ENCODE measurements at places on chromosomes 4 and X.

DNA sequence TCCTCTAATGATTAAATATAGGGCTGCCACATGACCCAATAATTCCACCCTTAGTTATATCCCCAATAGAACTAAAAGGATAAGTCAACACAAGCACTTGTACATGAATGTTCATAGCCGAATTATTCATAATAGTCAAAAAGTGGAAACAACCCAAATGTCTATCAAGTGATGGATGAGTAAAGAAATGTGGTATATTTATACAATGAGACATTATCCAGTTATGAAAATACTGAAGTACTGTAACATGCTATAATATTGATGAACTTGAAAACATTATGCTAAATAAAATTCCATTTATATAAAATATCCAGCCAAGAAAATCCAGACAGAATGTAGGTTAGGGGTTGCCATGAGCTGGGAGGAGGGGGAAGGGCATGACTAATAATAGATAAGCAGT is 436.7 kb upstream of the AADAT start:
- no peak for DNase-seq

DNA sequence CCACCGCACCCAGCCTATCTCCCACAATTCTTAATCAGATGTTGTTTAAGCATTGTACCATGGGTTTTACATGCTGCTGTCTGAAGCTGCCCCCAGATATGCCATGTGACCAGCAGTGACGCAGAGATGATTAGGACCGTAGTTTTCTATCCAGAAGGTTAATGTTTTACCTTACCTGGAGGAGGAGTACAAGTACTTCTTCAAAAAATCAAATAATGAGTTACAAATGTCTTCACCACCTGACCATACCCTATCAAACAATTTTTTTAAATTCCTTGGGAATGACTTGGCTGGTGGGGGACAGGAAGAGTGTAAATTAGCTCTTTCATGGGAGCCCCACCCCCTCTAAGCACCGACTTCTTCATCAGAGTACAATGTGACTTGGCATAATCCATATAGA is 16.2 kb upstream of the SGMS2 start:
- DNase-seq: no peak

GRCh38 chr4:52891743-52892142 is 29.6 kb downstream of the RASL11B start:
- DNase-seq: no peak

DNA sequence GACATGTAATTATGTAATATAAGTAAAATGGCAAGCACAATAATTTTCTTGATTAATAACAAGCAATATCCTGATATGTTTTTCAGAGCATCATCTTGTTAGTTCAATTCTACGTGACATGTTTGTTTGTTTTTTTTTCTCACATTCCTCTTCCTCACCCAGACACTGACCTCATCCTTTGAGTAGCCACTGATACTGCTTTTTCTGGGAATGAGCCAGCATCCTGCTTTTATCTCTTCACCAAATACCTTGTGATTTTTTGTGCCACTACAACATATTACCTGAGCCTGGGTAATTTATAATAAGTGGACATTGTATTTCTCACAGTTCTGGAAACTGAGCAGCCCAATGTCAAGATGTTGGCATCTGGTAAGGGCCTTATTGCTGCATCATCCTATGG is 484.0 kb downstream of the NAF1 start:
- DNase-seq: no peak

DNA sequence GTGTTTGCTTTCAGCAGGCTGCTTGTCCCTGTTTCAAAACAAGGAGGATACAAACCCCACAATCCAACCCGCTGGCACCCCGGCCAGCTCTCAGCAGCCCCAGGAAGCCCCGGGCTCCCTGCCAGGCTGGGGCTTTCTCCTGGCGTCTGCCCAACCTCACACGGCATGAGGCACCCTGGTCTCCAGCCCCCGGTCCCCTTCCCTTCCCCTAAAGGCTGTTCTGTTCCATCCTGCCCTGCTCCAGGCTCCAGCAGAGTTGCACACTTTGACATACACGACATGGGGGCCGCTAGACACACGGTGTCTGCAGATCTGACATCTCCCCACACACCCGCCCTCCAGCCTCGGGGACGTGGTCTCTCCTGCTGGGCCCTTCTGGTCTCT is 107.7 kb upstream of the ADRA2C start:
- DNase-seq: no peak

DNA sequence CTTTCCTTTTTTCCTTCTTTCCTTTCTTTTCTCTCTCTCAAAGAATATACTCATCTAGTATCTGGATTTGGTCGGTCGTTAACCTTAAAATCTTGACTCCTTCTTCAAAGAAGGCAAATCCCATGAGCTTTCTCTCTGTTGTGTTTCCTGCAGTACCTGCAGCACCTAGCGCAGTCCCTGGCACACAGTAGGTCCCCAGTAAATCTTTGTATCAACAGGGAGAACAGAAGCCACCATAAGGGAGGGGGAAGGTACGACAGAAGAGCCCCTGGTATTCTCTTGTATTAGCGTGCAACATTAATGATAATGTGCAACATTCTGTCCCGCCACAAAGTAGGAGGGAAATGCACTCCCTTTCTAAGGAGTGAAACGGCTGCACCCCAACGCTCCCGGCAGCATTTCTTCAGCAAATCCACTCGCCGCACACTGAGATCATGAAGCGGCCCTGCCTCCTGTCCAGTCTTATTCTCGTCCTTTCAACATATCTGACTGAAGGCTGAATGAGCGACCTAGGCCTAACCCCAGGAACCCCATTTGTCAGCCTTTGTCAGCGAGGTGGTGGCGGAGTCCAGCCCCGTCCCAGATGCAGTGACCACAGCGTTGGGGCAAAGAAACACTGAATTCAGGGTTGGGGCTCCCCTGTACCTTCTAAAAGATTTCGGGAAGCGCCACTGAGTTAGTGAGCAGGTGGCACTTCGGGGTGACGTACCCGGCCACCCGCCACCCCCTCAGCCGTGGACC is 133.7 kb downstream of the AMELX start:
- no peak for DNase-seq

- DNase-seq: no peak
Observed at GRCh38 chr4:185201977-185202962, 1.5 kb downstream of the CFAP97 start.

DNA sequence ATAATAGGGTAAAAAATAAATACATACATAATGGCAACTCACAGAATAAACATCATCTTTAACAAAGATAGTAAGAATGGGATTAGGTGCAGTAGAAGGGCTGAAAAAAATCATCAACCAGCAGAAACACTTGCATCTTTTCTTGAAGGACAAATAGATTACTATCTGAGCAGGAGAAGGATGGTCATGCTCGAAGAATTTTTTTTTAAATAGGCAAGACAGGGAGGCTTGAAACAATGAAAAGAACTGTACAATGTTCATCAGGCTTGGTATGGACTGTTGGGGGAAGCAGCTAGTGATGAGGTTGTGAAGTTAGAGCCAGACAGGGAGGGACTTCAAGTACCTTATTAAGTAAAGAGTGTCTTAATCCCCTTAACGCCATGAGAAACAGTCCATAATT is 167.4 kb upstream of the LDB2 start:
- DNase-seq: no peak

GRCh38 chrX:97968376-97969163 is 1084.9 kb downstream of the RPA4 start:
- no peak for DNase-seq

- DNase-seq: no peak
Observed at GRCh38 chrX:87515836-87516235, 1.8 kb upstream of the KLHL4 start.

GRCh38 chr4:162408309-162408708 is 244.5 kb upstream of the FSTL5 start:
- DNase-seq: no peak

GRCh38 chr4:127048376-127049044 is 584.2 kb upstream of the INTU start:
- no peak for DNase-seq

GRCh38 chr4:147247579-147247978 is 233.3 kb upstream of the EDNRA start:
- peak; percentile 36 for DNase-seq

GRCh38 chrX:78997870-78998558 is 52.8 kb downstream of the P2RY10 start:
- DNase-seq: no peak

- DNase-seq: no peak
Observed at GRCh38 chr4:147689067-147689466, 5.1 kb upstream of the PRMT9 start.

- DNase-seq: no peak
Observed at GRCh38 chr4:26763063-26763462, 97.6 kb upstream of the STIM2 start.
